ENCODE measurements at places on chromosomes 16 and 17. TPM values are rescaled to one million over a fixed set of nuclear protein-coding genes. Genes with fewer than 3 reads are reported as not detected.

Gene GCGR
- total RNA-seq: 0.26 TPM

- no peak for DNase-seq
Measured at GRCh38 chr16:49150341-49150740, 131.3 kb downstream of the CBLN1 start.

DNA sequence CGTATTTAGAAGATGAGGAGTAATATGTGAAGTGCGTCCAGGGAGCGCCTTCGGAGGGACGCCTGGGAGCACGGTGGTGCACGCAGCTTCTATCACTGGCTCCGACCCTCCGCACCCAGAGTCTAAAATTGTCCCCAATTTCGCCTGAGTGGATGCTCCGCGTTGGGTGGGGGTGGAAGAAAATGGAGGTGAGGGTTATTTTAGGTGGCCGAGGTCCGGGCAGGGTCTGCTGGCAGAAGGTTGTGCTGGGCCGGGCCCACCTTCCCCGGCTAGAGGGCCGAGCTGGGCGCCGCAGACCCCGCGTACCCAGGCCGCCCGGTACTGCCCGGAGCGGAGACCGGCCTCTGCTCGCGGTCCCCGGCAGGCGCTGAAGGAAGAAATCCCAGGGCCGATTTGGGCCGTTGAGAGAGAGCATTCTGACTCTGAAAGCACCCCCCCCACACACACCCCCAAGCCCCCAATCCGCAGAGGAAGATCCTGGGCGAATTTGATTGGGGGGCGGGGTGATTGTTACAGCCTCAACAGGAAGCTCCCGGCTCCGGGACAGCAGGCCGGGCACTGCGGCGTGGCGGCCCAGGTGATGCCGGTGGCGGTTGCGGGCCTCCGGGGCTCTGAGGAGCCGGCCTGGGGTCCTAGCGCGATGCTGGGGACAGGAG, 3.0 kb downstream of the BAHCC1 start:
- no peak for DNase-seq

- DNase-seq: no peak
Measured at GRCh38 chr16:23373436-23374219, 71.5 kb downstream of the SCNN1B start.

DNA sequence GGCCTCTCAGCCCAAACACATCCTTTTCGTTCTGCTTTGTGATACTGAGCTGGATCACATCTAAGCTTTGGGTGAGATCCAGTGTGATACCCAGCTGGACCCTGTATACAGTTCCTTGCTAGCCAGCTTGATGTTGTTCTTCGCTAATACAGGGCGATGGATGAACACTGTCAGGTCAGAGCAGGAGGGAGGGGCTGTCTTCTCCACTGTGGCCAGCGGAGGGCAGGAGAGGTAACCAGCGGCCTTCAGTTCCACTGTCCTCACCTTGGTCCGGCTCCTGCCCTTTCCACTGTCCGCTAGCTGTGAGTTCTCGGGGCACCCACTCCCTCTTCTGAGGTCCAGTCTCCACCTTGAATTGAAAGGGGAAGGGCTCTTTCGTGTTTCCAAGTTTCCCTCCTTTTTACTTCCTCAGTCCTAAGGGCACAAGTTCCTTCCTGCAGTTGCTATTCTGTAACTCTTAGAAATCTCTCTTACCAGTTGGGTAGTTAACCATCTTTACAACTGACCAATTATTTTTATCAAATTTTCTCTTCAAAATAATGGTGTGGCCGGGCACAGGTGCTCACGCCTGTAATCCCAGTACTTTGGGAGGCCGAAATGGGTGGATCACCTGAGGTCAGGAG, 3.0 kb upstream of the ZNF213 start:
- DNase-seq: no peak

Measured in mesenteric fat pad (tissue), 1 donor.